ENCODE measurements at places on chromosomes 2 and 18.

GRCh38 chr2:96374211-96374951, 38.8 kb downstream of the NCAPH start:
- no peak for DNase-seq

DNA sequence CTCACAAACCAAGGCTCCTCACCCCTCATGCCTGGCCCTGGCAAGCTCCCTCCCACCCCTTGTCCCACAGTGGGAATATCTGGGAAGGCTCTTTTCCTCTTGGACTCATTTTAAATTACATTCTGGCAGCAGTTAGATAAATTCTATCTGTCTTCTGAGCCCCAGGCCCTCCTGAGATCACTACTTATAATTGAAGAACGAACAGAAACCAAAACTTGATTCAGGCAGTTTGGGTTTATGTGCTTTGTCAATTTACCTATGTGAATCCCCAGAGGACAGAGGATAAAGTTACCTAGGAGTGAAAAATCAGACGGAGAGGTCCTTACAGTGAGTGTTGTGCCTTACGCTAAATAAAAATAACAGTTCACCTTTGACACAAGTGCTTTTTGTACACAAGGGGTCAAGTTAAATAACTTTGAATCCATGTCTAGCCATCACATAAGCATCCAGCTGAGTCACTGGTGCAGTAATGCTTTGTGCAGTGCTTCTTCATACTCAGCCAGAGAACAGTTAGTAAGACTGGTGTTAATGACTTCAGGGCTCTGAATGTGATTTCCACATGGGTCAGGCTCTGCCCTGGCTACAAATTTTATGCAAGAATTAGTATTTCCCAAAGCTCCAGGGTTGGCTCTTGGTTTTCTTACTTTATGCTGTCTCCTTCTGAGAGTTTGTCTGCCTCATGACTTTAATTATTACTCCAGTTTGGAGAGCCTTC, 329.3 kb downstream of the INSIG2 start:
- no peak for DNase-seq

- no peak for DNase-seq
Observed at GRCh38 chr2:25664183-25664964, 9.0 kb downstream of the DTNB start.

GRCh38 chr2:237743561-237744269, 54.9 kb upstream of the RBM44 start:
- no peak for DNase-seq

GRCh38 chr2:148968301-148968700, 70.2 kb upstream of the LYPD6B start:
- DNase-seq: no peak

- no peak for DNase-seq
Observed at GRCh38 chr2:27278010-27278409, 2.8 kb downstream of the DNAJC5G start.

DNA sequence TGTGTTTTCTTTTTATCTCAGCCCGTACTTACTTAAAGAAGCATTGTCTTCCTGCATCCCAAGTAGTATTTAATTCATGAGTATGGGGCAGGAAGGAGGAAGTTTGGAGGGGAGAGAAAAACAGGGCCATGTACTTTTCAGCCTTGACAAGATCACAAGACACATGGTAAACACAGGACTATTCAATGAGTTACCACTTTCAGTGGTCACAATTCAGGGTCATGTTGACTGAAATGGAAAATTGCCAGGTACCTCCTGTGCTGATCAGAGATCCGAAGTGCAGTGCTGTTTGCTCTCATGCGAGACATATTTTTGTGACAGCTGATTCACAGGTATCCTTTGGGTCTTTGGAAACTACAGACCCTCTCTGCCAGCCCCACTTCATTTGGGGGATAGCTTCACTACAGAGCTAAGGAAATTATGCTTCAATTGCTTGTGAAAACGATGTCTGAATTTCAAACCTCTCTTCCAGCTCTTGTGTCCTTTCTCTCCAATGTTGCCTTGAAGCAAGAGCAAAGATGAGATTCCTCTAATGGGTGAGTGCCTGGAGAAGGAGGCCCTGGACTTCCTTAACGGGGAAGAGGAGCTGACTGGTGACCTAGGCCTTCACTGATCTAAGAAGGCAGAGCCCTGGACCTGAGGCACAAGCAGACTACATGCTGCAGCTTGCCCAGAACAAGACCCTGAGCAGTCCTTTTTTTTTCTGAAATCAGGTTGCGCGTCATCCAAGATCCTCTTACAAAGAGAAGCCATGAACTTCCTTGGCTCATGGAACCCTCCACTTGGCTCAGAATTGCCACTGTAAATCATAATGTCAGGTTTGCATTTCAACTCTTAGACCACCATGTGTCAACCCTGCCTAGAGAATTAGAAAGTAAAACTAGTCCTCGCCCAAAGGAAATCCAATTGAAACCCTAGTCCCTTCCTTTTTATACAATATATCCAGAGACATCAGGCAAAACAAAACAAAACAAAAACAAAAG, 44.1 kb downstream of the EVA1A start:
- DNase-seq: no peak

Data from NK-92 treated with Interleukin-12 subunit alpha and Interleukin-12 subunit beta, amount 100 ng/mL, for 24 hours (cell line).